ENCODE measurements at places on chromosomes 11 and 22.

- no peak for DNase-seq
Measured at GRCh38 chr11:29119707-29120618, 896.9 kb downstream of the KCNA4 start.

GRCh38 chr22:46896568-46897245 lies 134.3 kb downstream of the TBC1D22A start:
- DNase-seq, result no peak

- no peak for DNase-seq
Measured at GRCh38 chr11:69484427-69485259, 3.2 kb downstream of the LINC01488 start.

DNA sequence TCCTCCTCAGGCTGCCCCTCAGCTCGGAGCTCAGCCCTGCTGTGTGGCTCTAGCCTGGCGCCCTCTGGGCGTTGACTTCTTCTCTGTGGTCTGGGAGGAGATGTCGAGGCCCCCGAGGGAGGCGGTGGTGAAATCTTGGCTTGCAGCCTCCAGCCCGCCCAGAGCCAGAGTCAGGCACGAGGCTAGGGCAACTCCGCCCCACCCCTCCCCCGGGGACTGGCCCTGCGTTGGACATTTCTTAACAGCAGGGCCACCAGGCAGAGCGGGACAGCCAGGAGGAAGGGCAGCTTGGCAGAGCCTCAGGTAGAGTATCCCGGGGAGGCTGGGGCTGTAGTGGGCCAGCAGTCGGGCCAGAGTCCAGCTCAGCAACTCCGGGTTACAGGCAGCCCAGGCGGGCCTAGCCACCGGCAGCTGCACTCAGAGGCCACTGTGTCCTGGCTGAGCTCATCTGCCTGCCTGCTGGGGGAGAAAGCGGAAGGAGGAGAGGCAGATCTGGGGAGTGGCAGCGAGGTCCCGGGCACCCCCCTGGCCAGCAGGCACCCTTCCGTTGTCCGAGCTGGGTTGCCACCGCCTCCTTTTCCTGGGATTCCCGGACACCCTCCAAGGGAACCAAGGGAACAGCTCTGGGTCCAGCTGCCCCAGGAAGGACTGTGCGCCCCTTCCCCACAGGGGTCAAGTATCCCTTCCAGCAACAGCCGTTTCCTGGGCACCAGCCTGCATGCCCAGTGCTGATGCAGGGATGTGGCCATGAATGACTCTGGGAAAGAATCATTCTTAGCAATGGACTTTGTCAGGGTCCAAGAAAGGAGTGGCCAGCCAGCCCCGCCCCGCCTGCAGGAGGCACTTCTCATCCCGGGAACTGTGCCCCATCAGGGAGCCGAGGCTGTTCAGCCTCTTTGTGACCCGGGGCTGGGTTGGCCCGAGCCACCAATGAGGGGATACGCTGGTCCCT lies at the start of gene ALDH3B1:
ALDH3B1 (plus strand) TSS at position 238 of the 952 bp plus-strand sequence. CDS start 4,971 bp downstream, outside the sequence.
- no peak for DNase-seq

DNA sequence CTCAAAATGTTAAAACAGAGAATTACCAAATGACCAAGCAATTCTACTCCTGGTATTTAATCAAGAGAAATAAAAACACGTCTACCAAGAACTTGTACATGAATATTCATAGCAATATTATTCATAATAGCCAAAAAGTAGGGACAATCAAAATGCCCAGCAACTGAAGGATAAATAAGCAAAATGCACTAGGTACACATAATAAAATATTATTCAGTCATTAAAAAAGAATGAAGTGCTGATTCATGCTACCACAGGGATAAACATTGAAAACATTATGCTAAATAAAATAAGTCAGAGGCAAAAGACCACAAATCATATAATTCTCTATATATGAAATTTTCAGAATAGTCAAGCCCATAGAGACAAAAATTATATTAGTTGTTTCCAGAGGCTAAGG lies 24.8 kb downstream of the ARHGAP32 start:
- no peak for DNase-seq
